ENCODE measurements at places on chromosomes 3 and 15.

- no peak overlapping the region for H3K27ac ChIP-seq
- H3K4me1 ChIP-seq = no peaks in the 10 kb centered on the region
- no peaks in the 10 kb centered on the region for H3K27me3 ChIP-seq
- H3K36me3 ChIP-seq = no peaks in the 10 kb centered on the region
- no peak for DNase-seq
Measured at GRCh38 chr3:150925751-150926201, 20.5 kb upstream of the MINDY4B start.

GRCh38 chr3:196274585-196274984 lies 12.9 kb downstream of the PCYT1A start:
- no peaks in the 10 kb centered on the region for H3K27me3 ChIP-seq
- peaks cover 13% of the 10 kb centered on the region for H3K36me3 ChIP-seq
- H3K4me3 ChIP-seq = no peak overlapping the region
- H3K4me1 ChIP-seq = peaks cover 5% of the 10 kb centered on the region

- H3K36me3 ChIP-seq = no peaks in the 10 kb centered on the region
- H3K27ac ChIP-seq = no peak overlapping the region
- no peaks in the 10 kb centered on the region for H3K27me3 ChIP-seq
- no peak overlapping the region for H3K4me3 ChIP-seq
Measured at GRCh38 chr3:31565288-31565687, 32.6 kb downstream of the STT3B start.

DNA sequence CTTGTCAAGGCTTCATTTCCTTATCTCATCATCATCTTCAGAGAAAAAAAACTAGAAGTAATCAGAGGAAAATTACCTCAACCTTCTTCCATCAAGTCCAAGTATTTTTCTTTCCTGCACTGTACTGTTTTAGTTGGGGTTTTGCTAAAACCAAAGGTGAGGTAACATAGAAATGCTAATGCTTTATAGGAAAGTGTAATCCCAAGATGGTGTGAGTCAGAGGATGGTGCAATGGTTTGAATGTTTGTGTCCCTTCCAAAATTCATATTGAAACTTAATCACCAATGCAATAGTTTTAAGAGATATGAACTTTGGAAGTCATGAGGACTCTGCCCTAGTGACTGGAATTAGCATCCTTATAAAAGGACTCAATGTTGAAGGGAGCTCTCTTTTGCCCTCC lies 79.5 kb downstream of the KBTBD8 start:
- H3K4me3 ChIP-seq = no peak overlapping the region
- no peak overlapping the region for H3K27ac ChIP-seq
- H3K4me1 ChIP-seq = no peaks in the 10 kb centered on the region
- no peaks in the 10 kb centered on the region for H3K27me3 ChIP-seq
- no peaks in the 10 kb centered on the region for H3K36me3 ChIP-seq

DNA sequence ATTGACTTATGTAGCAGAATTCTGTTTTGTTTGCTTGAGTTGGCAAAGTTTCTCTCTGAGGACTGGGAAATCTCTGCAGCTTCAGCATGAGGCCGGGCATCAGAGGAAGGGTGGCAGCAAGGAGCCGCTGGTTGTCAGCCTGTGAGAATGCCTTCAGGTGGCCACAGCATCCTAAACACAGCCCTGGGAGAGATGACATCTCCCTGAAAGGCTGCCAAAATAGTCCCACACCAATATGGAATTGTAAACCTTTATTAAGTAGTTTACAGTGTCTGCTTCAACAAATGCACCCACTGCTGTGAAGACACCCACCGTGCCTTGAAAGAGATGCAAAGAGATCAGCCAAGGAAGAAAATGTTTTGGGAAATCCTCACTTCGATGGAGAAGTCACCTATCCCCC lies 609.7 kb upstream of the ARRDC4 start:
- no peak overlapping the region for H3K4me3 ChIP-seq
- no peaks in the 10 kb centered on the region for H3K36me3 ChIP-seq
- no peak overlapping the region for H3K27ac ChIP-seq
- no peaks in the 10 kb centered on the region for H3K4me1 ChIP-seq
- no peak for DNase-seq
- no peaks in the 10 kb centered on the region for H3K27me3 ChIP-seq
